Left kidney (tissue), 8 donors: ENCODE measurements at places on chromosomes 3 and 15.

DNA sequence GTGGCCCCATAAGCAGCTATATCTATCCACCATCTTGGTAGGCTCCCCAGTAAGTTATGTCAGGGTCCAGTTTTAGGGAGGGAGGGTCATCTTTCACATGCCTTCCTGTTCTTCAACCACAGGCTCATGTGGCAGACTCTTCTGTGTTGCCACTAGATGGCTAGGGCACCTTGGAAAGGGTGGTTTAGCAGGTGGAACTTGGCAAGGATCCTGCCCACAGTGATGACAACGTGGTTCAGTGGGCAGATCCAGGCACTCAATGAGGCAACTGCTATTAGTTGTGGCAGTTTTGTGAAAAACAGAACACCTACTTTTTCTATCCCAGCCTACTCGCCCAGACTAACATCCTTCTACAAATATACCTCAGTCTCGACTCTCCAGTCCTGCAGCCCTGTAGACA lies 7.2 kb upstream of the RBP1 start:
- no peak for DNase-seq

DNA sequence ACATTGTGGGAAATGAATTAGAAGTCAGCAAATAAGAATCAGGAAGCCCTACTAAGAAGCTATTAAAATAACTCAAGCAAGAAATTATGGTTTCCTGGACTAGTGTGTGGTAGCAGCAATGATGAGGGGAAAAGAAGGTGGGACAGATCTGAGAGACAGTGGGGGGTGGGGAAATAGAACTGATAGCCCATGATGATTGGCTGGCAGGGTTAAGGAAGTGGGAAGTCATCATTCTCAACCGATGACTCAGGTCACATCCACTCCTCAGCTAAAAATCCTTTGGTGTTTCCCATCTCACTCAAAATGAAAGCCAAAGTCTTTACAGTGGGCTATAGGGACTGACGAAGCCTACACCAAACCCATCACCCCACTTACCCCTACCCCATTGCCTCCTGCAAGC lies 153.9 kb upstream of the ARHGEF26 start:
- no peak for DNase-seq

- DNase-seq, result peak; percentile 57
These were observed 3.9 kb upstream of the ACTL6A start for GRCh38 chr3:179558742-179559364.

DNA sequence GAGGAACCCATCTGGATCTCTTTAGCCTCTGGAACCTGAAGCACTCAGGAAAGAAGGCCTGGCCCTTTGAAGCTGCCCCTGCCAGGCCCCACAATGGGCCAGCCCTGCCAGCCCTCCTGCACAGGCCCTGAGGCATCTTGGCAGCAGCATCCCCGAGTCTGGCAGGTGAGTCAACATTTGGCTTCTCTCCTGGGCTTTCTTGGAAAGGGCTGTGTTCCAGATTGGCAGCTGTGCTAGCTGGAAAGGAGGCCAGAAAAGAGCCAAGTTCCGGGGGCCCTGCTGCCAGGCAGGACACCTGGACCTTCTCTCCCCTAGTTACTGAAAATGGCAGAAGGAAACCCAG lies 187.2 kb downstream of the SHQ1 start:
- DNase-seq, result no peak
